Aorta (tissue), 5 donors: ENCODE measurements at places on chromosomes 3 and 15. TPM values are rescaled to one million over a fixed set of nuclear protein-coding genes. Genes with fewer than 3 reads are reported as not detected.
A peak's percentile ranks its signal among the peaks of the same experiment; 100 is the strongest.

DNA sequence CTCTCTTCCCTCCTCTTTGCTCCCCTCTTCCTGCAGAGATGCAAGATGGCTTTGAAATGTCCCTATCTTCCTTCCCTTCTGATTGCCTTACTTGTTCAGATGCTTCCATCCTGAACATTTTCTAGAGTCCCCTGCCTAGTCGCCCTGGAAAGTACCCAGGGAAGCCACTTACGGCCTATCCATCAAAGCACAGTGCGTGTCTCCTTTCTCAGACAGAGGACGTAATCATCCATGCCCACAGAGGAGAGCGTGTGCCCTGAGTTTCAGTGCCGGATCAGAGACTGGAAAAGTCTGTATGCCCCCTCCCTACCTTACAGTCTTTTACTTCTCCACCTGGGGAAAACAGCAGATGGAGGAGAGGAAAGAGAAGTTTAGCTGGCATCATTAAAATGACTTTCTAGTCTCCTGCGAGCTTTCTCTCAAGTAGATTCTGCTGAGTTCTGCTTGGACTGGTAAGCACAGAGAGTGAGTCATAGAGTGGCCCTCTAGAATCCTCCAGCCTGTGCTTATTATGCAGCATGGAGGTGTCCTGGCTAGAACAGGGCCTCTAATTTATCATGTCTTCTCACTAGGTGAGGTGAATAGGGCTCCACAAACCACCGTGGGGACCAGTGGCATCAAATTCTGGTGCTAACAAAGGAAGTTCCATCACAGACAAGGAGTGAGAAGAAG is 114.6 kb downstream of the SLCO3A1 start:
- DNase-seq: no peak

DNA sequence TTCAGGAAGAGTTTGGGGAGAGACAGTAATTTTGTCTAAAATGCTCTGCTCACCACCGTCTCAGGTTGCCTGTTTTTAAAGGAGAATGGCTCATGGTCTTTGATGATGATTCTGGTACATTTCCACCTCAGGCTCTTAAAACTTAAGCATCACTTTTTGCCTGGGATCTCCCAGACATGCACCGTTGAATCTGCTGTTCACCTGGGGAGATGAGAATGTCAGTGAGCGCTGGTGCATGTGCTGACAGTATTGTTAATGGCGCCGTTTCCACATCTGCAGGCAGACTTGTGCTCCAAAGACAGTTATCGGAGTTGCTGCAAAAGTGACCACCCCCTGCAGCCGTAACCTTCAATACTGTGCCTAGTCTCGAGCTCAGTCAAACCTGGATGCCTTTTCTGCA is 219.0 kb upstream of the TPM1 start:
- no peak for DNase-seq

GRCh38 chr3:156682501-156682900 is 8.1 kb downstream of the TIPARP start:
- DNase-seq: no peak

GRCh38 chr3:124492824-124493223 is 237.4 kb upstream of the UMPS start:
- DNase-seq: no peak

DNA sequence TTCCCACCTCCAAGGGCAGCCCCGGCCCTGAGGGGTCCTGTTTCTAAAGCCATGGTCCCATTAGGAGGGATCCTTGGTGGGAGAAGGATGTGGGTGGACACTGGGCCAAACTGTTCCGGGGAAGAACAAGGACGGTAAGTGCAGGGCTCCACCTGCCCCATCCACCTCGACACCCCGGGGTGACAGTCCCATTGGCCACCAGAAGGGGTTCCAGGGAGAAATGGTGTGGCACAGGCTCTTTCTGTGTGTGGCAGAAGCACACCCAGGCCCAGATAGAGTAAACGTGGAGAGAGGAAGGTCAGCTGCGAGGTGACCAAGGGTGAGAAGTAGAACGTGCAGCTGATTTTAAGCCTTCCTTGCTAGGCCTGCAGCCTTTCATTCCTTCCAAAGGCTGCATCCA is 12.0 kb downstream of the TKT start:
- DNase-seq: no peak

DNA sequence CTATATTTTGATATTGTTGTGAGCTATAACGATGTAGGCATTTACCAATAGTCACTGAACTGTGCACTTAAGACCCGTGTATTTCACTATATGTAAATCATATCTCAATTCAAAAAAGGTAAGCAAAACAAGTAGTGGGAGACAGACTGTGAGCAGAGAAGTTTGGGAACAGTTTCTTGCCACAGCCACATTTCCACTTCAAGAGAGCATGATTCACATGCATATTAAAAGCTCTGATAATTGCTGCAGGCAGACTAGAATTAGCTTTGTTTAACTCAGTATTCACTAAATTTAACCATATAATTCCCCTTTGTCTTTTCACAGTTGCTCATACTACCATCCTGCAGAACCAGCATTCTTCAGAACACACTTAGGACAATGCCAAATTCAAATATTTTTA is 168.4 kb upstream of the ZNF385D start:
- DNase-seq: no peak

DNA sequence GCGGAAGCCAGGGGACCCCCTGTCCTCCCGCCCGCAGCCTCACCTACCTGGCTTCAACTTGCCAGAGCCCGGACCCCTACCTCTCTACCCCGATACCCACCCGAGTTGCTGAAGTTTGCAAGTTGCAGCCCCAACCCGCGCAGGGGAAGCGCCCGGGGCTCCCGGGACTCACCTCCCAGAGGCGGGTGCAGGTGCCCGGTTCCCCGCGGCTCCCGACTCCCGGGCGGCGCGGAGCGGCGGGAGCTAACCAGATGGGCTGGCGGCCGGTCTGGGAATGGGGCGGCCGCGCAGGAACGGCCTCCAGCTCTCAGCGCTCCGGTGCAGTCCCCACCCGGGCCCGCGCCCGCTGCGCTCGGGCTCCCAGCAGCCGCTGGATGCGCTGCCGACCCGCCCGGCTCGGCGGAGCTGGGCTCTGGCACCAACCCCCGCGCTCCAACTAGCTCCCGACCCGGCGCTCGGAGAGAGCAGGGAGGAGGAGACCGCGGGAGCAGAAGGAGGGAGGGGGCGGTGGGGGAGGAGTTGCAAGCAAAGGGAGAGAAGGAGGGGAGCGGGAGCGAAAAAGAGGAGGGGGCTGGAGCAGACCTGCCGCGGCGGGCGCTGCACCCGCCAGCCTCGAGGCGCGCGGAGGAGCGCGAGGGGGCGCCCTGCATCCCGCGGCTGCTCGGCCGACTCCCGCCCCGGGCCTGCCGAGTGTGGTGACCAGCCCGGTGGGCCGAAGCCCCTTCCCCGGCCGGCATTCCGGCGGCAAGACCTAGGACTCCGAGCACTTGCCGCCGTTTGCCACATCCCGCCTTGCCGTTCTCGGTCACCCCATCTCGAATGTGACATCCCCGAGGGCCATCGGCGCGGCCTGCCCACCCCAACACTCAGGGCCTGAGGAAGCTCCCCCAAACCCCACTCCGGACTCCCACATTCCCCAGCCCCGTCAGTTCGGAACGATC is at the start of gene SEMA5B:
Gene SEMA5B (minus strand): TSS at position 472 of the 941 bp plus-strand sequence. CDS start 66,500 bp downstream, outside the sequence.
- DNase-seq: peak; percentile 55

DNA sequence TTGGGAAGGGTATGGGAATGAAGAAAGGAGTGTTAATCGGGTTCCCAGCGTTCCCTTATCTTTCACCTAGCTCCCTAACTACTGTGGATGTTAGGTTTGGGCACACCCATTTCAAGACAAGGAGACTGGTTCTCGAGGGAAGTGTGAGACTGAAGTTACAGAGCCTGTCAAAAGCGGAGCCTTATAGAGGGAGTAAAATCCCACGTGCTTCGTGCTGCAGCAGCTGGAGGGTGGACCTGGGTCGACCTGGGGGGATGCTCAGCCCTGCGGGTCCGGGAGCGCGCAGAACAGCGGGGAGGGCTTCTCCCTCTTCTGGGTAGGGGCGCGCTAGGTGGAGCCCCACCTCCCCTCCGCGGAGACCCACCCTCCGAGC is 314 bp upstream of the TMED3 start:
- no peak for DNase-seq

Gene CHRD
- total RNA-seq: 12.0 TPM

Gene EFCAB12
- 0.10 TPM for total RNA-seq

Gene SCN11A
- total RNA-seq: 0.16 TPM

Gene UNC45A
- total RNA-seq: 90.1 TPM
